ENCODE measurements at places on chromosomes 5 and 9.
A peak's percentile ranks its signal among the peaks of the same experiment; 100 is the strongest.

GRCh38 chr5:127826011-127826410 is 122.8 kb downstream of the CCDC192 start:
- no peak for DNase-seq

- DNase-seq, result no peak
Measured at GRCh38 chr9:33211695-33212393, 28.1 kb upstream of the SPINK4 start.

DNA sequence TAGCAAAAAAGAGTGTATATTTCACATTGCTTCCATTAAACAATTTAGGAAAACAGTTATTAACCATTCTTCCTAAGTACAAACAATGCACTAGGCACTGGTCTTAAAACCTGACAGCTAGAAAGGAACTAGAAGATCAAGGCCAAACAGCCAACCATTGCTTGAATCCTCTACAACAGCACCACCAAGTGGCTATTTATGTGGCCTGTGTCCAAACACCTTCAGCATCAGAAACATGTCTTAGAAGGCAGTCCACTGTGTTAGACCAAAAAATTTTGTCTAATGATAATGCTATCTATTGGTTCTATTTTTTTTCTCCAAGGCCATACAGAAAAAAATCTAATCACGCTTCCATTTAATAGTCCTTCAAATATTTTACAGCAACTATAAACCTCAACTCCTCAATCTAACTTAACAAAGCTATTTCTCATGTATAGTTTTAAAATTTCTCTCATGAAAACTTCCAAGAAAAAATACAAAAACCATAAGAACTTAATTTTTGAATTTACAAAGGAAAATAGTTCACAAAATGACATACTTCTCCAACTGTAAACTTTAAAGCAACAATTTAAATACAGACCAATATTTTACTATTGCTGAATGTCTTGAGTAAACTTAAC is 36.1 kb downstream of the CAAP1 start:
- peak; percentile 77 for DNase-seq

DNA sequence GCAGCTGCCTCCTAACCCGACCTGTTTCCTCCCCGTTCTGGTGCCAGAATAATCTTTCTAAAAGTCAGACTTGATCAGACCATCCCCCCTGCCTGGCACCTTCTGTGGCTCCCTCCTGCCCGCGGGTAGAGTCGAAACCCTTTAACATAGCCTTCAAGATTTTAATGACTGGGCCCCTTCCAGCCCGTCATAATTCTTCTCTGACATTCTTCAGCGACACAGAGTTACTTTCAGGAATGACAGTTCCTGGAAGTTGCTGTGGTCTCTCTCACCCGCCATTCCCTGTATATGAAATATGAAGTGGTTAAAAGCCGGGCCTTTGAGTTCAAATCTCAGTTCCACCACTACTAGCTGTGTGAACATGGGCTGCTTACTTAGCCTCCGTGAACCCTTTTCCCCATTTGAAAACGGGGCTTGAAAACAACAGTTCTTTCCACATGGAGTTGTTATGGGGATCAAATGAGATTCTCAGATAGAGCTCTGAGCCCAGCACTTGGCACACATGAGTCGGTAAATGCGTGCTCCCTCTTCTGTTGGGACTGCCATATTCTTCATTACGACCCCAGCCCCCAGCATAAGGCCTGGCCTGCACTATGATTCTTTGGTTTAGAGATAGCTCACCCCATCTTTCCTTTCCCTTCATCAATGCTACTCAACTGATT is 737 bp downstream of the NANS start:
- no peak for DNase-seq

- no peak for DNase-seq
Measured at GRCh38 chr9:21579247-21579671, 97.1 kb upstream of the IFNE start.

DNA sequence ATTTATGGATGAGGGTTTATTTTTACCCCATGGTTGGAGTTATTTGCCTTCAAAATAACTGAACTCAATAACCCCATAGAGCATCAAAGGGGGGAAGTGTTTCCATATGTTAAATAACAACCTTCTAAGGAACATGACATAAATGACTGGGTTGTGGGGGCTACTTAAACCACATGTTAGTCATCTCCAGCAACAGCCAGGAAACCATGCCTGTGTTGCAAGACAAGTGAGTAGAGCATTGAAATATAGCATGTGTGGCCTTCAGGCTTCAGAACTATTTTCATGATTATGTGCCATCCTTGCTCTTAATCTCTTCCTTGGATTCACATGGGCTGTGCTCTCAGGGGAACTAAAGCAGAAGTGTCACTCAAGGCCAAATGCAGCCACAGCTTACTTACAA is 431.2 kb downstream of the AGTPBP1 start:
- DNase-seq, result no peak

All from T47D (cell line).